ENCODE measurements at places on chromosomes 5 and 9. TPM values are rescaled to one million over a fixed set of nuclear protein-coding genes. Genes with fewer than 3 reads are reported as not detected.

AP3B1 gene
- total RNA-seq: 53.4 TPM

PTAR1 gene
- total RNA-seq: 43.5 TPM

NTNG2 gene
- total RNA-seq: 0.92 TPM

KIF4B gene
- 0.13 TPM for total RNA-seq

ZNF658 gene
- total RNA-seq: 6.0 TPM

GGTA1 gene
- 0.53 TPM for total RNA-seq

TMEM174 gene
- total RNA-seq: 0.07 TPM

C5orf58 gene
- not detected for total RNA-seq

UNC5A gene
- 1.6 TPM for total RNA-seq

NAIF1 gene
- 16.3 TPM for total RNA-seq

PALM2AKAP2 gene
- under 0.01 TPM for total RNA-seq

ZNF454 gene
- total RNA-seq: 0.40 TPM

RUSC2 gene
- 16.7 TPM for total RNA-seq

CAAP1 gene
- 15.8 TPM for total RNA-seq

FABP6 gene
- not detected for total RNA-seq

NANS gene
- total RNA-seq: 133 TPM

FCHSD1 gene
- 20.0 TPM for total RNA-seq

COL23A1 gene
- not detected for total RNA-seq

FBP1 gene
- 0.95 TPM for total RNA-seq

RNF183 gene
- not detected for total RNA-seq

GPX3 gene
- total RNA-seq: 6.3 TPM

GARIN3 gene
- not detected for total RNA-seq

SLC9A3 gene
- 0.71 TPM for total RNA-seq

DDX4 gene
- total RNA-seq: not detected

PCDHB16 gene
- 0.13 TPM for total RNA-seq

TESK1 gene
- 4.3 TPM for total RNA-seq

FOXD4L3 gene
- not detected for total RNA-seq

FBP2 gene
- total RNA-seq: not detected

ENTPD2 gene
- not detected for total RNA-seq

C9orf153 gene
- total RNA-seq: 0.07 TPM

OR1Q1 gene
- not detected for total RNA-seq

CXCL14 gene
- not detected for total RNA-seq

OLFM1 gene
- total RNA-seq: 0.46 TPM

PNPLA7 gene
- 0.20 TPM for total RNA-seq

All from pulmonary artery endothelial cell (primary cell).